GM10248 (cell line): ENCODE measurements at places on chromosomes 1 and 21.

- no peak for DNase-seq
These were observed 33.0 kb downstream of the EPHA2 start for GRCh38 chr1:16122916-16123315.

DNA sequence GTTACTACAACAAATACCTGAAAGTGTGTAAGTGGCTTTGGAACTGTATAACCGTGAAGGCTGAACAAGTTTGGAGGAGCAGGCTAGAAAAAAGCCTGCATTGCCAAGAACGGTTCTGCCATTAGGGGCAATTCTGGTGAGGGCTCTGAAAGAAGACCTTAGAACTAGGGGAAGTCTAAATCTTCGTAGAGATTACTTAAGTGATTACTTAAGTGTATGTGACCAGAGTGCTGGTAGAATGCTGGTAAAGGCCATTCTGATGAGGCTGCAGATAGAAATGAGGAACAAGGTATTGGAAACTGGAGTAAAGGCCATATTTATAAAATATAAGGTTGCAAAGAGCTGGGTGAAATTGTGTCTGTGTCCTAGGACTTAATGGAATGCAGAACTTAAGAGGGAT is 158.0 kb downstream of the CLIC6 start:
- DNase-seq: no peak

DNA sequence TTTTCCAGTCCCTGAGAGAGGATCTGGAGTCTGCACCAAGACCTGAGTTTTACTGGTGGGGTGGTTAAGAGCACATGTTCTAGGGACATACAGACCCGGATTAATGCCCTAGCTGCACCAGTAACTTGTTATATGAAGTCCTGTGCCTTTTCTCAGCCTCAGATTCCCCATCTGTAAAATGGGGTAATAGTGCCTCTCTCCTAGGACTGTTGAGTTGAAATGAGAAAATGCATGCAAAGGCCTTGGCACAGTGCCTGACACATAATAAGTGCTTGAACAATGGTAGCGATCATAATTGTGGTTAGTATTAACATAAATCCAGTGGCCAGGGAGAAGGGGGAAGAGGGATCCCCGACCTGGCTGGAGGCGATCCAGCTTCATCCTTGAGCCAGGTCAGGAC is 12.3 kb downstream of the AHDC1 start:
- no peak for DNase-seq

DNA sequence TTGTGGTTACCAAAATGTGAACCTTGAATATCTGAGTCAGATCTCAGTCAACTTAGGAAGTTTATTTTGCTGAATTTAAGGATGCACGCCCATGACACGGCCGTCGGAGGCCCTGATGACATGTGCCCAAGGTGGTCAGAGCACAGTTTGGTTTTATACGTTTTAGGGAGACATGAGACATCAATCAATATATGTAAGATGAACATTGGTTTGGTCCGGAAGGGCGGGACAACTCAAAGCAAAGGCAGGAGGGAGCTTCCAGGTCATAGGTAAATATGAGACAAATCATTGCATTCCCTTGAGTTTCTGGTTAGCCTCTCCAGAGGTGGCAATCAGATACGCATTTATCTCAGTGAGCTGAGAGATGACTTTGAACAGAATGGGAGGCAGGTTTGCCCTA is 1.0 kb upstream of the PRMT2 start:
- DNase-seq: no peak

DNA sequence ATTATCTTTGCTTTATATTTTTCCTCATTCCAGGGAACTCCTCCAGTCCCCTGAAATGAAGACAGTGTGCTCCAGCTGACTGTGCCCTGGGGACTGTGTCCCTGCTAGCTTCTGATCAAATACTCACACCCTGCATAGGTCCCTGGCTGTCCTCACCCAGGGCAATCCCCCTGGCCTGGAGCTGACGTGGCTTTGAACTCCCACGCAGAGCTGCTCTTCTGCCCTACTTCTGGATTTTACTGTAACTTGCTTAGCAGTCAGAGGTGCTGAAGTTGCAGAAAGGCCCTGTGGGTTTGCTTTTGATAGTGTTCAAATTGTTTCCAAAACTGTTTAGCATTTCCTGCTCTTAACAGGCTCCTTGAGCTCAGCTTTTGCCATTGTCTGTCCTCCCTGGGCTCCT is 186.5 kb downstream of the FASLG start:
- peak; percentile 30 for DNase-seq

DNA sequence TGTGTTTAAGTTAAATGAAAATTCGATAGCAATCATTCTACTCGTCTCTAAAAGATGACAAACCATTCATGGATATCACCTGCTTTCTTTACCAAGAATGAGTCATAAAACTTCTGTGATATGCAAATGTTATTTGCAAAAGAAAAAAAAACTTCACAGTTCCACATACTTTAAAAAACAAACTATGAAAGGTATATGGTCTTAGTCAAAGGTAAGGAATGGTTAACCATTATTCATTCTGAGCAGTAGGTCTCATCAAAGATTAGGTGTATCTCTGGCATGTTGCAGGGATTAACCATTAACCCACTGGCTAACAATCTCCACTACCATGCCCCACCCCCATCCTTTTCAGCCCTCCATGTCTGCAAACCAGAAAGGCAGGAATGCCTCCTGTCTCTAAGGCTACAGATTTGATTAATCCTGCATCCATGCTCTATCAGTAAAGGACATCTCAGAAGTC is 44.4 kb downstream of the PTPN14 start:
- no peak for DNase-seq

DNA sequence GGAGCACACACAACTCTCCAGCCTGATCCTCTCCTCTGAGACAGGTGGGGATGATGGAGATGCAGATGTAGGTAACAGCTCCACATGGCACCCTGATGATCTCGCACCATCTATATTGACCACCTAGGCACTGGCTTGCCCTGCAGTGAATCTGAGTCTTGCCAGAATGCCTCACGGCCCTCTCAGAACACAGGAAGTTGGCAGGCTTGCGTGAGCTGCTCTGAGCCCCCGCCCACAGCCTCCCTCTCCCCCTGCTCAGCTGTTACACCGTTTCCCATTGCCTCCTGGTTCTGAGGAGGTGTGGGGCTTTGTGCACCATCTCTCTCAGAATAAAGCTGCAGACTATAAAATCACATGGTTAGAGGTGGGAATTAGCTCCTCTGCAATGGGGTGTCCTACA is 48.0 kb downstream of the URB2 start:
- DNase-seq: no peak

GRCh38 chr1:87300628-87301027 is 28.1 kb upstream of the LMO4 start:
- no peak for DNase-seq

DNA sequence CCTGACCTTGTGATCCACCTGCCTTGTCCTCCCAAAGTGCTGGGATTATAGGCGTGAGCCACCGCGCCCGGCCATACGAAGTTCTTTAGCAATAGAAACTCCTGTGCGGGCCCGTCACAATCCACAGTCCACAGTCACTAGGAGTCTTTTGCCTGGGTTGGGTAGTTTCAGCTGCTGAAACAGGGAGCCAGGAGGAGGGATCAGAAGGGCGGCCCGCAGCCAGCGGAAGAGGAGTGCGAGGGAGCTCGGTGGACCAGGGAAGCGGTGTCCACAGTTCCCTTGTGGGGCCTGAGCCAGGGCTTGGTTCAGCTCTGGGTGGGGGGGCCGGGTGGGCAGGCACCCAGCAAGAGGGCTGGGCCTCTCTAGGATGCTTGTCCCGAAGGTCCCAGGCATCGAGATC is 17.9 kb upstream of the HSPG2 start:
- DNase-seq: no peak

- DNase-seq: no peak
These were observed 347.2 kb upstream of the ADAMTS5 start for GRCh38 chr21:27314131-27314530.

DNA sequence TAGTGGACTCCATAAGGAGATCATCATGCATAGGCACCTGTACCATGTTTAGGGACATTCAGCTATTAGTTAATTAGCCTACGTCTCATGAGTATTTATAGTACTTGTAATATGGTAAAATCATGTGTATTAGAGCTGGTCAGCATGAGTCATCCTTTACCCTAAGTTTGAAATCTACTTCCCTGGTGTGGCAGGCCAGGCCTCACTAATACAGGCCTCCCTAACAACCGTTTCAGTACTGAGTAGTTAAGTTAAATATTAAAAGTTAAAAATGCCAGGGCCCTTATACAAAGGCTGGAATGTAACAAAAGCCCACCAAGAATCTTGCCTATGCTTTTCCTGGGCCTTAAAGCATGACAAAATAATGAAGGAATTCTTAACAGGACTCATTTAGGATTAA is 356.3 kb upstream of the DPYD start:
- DNase-seq: no peak

GRCh38 chr1:92481971-92482664 is 4.6 kb downstream of the GFI1 start:
- peak; percentile 41 for DNase-seq

DNA sequence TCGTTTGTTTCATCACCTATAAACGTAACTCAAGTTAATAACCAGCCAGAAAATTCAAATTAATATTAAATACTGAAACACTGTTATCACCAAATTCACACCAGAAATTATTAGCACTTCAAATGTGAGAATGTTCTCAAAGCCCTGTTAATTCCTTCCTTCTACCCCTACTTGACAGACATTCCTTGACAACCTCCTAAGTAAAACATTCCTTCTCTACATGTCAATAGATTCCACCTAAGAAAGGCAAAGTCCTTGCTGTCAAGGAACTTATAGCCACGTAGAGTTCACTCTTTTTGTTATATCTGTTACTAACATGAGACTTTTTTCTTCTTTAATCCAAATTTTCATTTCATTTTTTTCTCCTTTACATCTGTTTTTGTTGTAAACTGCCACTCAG is 441.5 kb downstream of the SMYD3 start:
- DNase-seq: no peak

DNA sequence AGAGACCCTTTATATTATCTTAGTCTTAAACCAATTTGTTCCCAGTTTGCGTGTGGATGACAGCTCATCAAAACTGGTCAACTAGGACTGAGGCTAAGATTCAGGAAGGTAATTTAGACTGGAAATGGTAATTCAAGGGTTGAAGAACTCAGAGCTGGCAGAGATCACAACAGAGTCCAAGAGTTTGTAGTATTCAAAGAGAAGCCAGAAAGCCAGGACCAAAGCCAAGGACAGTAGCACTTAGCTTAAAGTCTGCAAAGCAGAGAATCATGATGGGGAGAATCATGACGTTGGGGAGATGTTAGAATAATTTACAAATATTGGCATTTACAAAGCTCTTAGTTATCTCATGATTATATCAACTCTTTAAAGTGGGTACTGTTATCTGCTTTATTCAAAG is 32.6 kb downstream of the RNF11 start:
- DNase-seq: no peak

- DNase-seq: no peak
These were observed 124.4 kb downstream of the TOMM20 start for GRCh38 chr1:235004276-235004675.

- DNase-seq: peak; percentile 31
These were observed 179.6 kb downstream of the DHRS3 start for GRCh38 chr1:12438349-12438924.

GRCh38 chr21:40723317-40723716 is 123.6 kb downstream of the DSCAM start:
- DNase-seq: no peak

- no peak for DNase-seq
These were observed 360.0 kb downstream of the HHAT start for GRCh38 chr1:210688512-210689234.

DNA sequence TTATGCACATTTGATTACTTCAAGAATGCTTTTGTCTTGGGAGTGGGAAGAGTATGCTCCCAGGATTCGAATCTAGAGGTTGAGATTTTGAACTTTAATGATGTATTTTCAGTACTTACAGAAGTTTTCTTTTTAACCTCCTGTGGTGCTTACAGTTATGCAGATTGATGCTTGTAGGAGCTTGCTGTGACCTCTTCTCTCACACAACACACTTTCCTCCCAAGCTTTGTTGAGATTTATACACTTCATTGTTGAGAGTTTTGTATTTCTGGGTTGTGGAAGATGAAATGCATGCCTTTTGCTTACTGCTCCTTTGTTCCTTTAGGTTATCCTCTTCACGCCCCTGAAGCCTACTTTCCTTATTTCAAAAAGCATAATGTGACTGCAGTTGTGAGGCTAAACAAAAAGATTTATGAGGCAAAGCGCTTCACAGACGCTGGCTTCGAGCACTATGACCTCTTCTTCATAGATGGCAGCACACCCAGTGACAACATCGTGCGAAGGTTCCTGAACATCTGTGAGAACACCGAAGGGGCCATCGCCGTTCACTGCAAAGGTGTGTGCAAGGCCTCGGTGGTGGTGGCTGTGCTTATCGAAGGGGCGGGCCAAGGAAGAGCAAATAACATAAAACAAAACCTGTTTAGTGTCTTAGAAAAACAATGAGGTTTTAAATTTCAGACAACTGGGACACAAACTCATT is 75.5 kb upstream of the GPR88 start:
- DNase-seq: no peak

- no peak for DNase-seq
These were observed 341.3 kb downstream of the RWDD3 start for GRCh38 chr1:95575291-95575690.

DNA sequence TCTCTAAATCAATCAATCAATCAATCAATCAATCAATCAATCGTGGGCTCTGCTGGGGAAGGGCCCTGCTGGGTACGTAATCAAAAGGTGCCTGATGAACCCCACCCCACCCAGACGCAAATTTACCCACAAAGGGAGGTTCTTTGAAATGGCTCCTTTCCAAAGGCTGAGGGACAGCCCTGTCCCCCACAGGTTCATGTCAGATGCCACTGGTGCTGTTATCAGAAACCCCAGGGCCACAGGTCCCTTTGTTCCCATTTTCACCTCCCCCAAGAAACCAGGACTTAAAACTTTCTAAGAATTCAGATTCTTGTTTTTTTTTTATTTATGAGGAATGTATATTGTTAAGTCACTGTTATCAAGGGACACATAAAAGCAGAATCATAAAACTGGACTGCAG is 14.2 kb downstream of the CHRNB2 start:
- DNase-seq: no peak

DNA sequence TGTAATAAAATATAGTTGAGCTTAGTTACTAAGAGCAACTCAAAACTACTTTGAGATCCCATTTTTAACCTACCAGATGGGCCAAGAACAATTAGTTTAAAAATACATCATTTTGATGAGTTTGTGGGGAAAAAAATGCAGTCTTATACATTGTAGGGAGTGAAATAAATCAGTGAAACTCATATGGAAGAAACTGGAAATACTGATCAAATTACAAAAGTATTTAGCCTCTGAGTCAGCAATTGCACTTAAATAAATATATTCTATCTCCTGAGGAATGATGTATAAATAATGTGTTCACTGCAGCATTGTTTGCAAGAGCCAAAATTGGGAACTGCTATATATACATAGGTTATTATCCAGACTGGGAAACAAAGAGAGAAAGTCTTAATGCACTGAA is 4.6 kb upstream of the SMCP start:
- no peak for DNase-seq

- DNase-seq: no peak
These were observed 14.6 kb downstream of the EPHX1 start for GRCh38 chr1:225824533-225824941.

- no peak for DNase-seq
These were observed 5.6 kb upstream of the SLC2A5 start for GRCh38 chr1:9075022-9075421.
